Epithelial cell of proximal tubule (primary cell): ENCODE measurements at places on chromosomes 5 and 9. TPM values are rescaled to one million over a fixed set of nuclear protein-coding genes. Genes with fewer than 3 reads are reported as not detected.

Gene FAM114A2
- total RNA-seq: 5.5 and 13.1 TPM in 2 replicates

Gene DMRT3
- 0.29 and 1.4 TPM in 2 replicates for total RNA-seq

Gene FSTL4
- not detected in 2 replicates for total RNA-seq

Gene PCDHB3
- total RNA-seq: 0.22 and 0.23 TPM in 2 replicates

Gene FAM169A
- 8.9 and 11.1 TPM in 2 replicates for total RNA-seq

Gene CDH9
- not detected in 2 replicates for total RNA-seq

Gene AJM1
- 0.51 and 2.2 TPM in 2 replicates for total RNA-seq

Gene FGF1
- 1.2 and 4.7 TPM in 2 replicates for total RNA-seq

Gene IFNB1
- not detected in 2 replicates for total RNA-seq
